GM23248 (cell line): ENCODE measurements at places on chromosomes 1 and 21. TPM values are rescaled to one million over a fixed set of nuclear protein-coding genes. Genes with fewer than 3 reads are reported as not detected.
A peak's percentile ranks its signal among the peaks of the same experiment; 100 is the strongest.

GRCh38 chr1:155598842-155599331, 11.1 kb upstream of the MSTO1 start:
- DNase-seq = peak; percentile 69

DNA sequence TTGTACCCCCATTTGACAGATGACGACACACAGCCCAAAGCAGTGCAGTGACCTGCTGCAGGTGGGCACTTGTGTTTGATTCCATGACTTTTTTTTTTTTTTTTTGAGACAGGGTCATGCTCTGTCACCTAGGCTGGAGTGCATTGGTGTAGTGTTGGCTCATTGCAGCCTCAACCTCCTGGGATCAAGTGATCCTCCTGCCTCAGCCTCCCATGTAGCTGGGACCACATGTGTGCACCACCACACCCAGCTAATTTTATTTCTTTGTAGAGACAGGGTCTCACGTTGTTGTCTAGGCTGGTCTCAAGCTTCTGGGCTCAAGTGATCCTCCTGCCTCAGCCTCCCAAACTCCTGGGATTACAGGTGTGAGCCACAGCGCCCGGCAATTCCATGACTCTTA, 14.9 kb upstream of the SYNC start:
- no peak for DNase-seq

- DNase-seq = no peak
These were observed at the start of gene SLAMF1 for GRCh38 chr1:160646711-160647328. Gene SLAMF1 (minus strand): TSS chr1:160647044. CDS start chr1:160646945, 99 bp downstream.

RPE65 gene
- total RNA-seq = not detected in 2 replicates

GRCh38 chr1:200405264-200405663, 4.6 kb downstream of the ZNF281 start:
- DNase-seq = peak; percentile 20

GRCh38 chr21:32114419-32115035, 164.3 kb downstream of the MIS18A start:
- peak; percentile 46 for DNase-seq

DNA sequence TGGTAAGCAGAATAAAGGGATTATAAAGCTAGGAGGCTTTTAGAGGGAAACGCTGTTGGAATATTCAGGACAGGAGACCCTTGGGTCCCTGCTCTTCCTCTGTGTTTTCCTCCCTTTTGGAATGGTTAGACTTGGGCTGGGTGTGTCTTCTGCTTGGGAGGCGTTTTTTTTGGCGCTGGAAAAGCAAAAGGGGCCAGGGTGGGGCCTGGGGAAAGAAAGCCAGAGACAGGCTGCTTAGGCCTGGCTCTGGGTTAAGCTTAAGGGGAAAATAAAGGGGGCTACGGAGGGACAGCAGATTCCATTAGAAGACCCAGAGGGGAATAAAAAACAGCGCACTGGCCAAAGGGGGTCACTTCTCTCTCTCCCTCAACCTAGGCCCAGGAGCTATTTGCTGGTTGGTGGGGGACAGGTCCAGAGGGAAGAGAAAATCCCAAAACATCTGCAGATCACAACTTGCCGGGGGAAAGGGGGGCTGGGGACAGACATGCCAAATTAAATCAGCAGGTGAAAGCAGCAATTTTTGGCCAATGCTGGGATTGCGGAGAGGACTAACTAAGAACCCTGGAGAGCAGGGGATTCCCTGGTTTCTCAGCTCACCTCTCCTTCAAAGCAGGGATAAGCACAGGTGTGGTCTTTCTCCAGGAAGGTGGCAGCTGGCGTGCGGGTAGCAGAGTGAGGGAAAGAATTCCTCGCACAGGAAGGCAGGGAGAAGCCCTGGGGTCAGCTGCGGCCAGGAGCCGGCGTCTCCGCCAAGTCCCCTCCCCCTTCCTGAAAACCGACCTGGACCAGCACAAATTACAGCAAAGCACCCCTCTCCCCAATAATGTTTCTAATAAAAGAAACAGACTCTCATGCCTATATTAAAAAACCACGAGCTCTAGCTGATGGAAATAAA, 82.2 kb upstream of the AK4 start:
- DNase-seq = peak; percentile 13

DNA sequence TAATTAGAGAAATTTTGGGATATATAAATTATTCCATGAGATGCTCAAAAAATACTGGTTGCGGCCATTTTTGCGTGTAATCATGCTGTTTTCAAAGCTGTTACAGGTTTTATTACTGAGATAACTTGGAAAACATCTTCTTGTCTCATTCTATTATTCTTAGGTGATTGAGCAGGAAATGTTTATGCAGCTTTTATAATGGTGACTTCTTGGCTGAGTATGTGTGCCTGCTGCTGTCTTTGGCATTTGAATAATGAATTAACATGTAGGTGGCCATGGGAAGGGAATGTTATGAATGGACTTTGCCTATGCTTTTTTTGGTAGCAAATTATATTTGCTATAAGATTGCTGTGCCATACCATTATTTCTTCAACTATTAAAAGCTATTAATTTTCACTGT, 52.5 kb downstream of the RASAL2 start:
- no peak for DNase-seq

DNA sequence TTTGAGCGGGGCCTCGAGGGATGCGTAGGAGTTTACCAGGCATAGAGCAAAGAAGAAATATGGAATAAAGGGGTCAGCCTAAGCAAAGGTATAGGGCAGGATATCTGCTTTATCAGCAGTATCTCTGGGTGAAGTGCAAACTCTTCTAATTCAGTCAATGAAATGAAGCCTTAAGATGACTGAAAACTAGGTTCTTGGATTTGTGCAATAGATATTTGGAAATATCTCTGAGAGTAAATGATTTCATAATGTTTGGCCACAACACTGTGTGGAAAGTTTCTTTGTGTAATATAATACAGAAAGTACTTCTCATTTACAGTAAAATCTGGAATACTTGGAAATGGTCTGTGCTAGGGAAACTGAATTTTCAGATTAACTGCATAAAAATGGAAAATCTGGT, 26.1 kb downstream of the KCNJ15 start:
- DNase-seq = peak; percentile 70

GRCh38 chr1:178168536-178168935, 74.6 kb downstream of the RASAL2 start:
- DNase-seq = peak; percentile 69

GRCh38 chr21:35720208-35720731, 340.1 kb downstream of the SETD4 start:
- DNase-seq = no peak

DNA sequence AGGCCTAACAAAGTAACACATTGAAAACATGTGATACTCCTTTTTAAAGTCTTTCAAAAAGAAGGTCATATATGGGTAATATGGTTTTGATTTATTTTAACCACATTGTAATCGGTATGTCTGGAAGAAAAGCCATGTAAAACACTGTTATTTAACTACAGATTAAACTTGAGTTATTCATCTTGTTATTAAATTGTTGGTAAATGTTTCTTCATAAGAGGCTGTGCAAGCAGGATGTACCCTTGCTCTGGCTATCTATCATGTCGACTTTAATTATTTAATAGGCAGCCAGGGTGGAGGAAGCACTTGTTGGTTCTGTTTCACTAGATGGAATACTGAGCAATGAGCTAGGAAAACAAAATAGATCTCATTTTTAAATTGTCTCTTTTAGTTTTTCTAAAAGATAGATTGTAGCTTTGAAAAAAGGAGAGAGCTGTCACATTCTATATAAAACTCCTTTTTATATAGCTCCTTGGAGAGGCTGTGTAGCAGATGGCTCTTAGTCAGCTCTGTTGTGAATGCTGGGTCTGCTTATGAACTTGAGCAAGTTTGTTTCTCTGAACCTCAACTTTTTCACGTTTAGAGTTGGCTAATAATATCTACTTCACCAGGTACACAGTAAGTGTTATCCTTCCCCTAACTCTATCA, 39.5 kb downstream of the LRRC8B start:
- no peak for DNase-seq

- peak; percentile 67 for DNase-seq
These were observed 9.1 kb upstream of the MTFR1L start for GRCh38 chr1:25810341-25811299.

HMCN1 gene
- total RNA-seq = 5.2 and 18.7 TPM in 2 replicates

DNA sequence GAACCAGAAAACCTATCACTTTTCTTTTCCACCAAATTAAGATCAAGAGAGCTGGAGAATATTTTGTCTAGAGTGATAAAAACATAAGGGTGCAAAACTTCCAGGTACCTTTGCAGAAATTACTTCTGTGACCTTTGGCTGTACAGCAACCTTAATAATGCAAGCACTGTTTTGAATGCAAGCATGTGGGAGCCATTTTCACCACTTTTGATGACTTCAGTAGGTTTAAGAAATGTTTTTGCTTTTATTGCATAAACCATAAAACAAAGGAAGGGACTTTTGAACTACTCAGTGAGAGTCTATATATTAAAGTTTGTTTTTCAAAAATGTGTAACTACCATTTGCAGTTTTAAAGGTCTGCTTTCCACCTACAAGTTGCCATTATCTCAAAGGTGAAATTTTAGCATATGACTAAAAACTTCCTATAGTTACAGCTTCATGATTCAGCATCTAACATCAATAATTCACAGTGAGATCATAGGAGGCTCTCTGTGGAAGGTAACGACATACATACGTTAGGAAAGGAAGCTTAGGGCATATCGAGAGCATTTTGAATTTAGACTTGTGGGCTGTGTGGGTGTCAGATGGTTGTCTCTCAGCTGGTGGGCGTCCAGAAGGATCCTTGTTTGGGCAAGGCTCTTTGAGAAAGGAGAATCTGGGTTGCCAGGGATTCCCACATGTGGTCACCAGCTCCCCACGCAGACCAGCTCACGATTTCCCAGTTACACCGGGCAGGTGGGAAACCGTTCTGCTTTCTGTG, 1.1 kb upstream of the GADD45A start:
- DNase-seq = peak; percentile 76

CAPN9 gene
- total RNA-seq = not detected in 2 replicates

GRCh38 chr1:165344198-165344597, 12.3 kb downstream of the LMX1A start:
- DNase-seq = no peak

GRCh38 chr1:211551638-211552460, 27.1 kb downstream of the SLC30A1 start:
- DNase-seq = peak; percentile 60

GRCh38 chr1:55280731-55281130, 65.6 kb upstream of the USP24 start:
- DNase-seq = no peak

- peak; percentile 14 for DNase-seq
These were observed 1.3 kb downstream of the TRIM67 start for GRCh38 chr1:231162970-231163829.

GRCh38 chr1:115922801-115923200, 53.5 kb upstream of the SLC22A15 start:
- DNase-seq = no peak

DNA sequence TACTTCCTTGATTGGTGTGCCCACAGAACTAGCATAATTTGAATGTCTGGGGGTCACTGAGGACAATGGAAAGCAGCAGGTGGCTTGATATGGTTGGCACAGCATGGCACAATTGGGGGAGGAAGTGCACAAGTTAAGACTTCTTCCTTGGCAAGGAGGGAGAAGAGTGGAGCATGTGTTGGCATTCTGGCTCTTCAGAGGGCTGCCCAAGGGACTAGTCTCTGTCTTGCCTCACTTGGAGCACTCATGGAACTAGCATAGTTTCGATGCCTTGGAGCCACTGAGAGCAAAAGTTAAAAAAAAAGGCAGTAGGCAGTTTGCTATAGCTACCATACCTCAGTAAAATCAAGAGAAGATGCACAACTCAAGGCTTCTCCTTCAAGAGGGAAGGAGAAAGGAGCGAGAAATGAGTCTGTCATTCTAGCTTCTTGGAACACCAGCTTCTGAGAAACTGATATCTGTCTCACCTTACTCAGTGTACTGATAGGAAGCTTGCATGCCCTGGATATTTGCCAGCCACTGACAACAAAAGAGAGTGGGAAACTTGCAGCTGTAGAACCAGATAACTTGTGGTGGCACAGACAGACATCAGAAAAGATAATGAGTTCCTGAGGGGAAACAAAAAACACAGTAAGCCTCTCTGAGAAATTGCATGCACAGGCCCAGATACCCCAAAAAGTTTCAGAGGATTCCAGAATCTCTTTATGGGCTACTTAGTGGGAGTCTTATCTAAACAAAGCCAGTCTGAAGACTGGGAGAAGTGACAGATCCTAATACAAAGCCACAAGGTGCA, 207.5 kb upstream of the SAMSN1 start:
- DNase-seq = no peak

- DNase-seq = peak; percentile 75
These were observed 67.2 kb downstream of the CD46 start for GRCh38 chr1:207818971-207819451.

DNA sequence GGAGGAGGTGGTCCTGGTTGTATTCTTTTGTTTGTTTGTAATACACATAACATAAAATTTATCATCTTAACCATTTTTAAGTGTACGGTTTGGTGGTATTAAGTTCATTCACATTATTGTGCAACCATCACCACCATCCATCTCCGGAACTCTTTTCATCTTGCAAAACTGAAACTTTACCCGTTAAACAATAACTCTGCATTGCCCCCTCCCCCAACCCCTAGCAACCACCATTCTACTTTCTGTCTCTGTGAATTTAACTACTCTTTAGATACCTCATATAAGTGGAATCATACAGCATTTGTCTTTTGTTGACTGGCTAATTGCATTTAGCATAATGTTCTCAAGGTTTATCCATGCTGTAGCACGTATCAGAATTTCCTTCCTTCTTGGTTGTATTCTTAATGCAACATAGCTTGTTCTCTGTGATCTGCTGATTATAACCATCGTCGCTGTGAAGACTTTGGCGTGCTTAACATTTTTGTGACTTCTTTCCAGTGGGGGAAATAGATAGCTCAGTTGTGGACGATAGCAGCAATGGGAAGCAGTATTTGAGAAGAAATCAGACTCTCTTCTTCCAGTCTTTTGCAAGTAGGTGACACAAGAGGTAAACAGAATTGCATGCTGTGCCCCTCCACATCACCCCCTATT, 117.5 kb upstream of the HOOK1 start:
- DNase-seq = peak; percentile 33

ZNF683 gene
- total RNA-seq = not detected in 2 replicates

DNA sequence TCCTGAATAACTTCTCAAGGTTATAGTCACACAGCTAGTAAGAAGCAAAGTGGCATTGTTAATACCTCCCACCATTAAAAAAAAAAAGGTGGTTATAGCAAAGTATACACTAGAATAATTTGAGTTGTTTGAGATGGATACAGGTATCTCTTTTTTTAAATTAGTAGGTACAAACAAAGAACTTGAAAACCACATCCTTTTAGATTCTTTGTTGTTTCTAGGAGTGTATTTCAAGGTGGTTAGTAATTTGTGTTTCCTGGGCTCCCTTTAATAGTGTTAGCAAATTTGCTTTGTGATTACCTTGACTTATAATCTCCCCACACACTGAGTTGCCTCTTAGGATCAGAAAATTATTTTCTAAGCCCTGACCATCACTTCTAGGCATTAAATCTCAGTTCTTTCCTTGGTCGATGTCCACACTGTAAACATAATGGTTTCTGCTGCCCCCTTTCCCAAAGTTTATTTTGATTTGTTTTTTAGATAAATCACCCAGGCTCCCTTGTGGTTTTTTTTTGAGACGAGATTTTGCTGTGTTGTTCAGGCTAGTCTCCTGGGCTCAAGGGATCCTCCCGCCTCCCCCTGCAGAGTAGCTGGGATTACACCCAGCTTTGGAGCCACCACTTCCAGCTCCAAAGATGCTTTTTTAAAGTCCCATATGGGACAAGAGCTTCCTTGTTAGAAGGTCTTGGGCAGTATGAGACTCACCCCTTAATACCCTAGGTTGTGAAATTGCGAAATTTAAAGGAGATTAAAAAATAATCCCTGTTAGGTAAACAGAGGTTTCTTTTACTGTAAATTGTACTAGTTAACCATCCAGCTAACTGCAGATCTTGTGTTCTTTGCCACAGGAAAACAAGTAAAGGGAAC, 6.2 kb downstream of the AKIRIN1 start:
- peak; percentile 9 for DNase-seq
